ENCODE measurements at places on chromosomes 2 and 18.

DNA sequence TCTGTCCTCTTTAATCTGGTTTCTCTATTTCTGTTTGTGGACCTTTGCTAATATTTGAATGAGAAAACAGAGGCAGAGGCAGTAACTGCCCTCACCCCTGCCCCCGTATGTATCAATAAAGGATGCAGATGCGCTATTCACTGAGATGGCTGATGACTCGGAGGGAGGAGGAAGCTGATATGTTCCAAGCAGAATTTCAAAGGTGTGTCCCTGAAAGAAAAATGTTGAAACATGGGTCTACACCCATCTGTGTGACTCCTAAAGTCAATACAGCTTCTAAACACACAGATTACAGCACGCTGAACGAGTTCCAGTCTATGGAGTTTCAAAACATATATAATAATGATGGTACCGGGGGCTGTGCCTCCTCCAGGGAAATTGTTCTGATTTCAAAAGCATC is 38.8 kb downstream of the EPHA4 start:
- no peak for DNase-seq

- peak; percentile 57 for DNase-seq
These were observed 1.8 kb downstream of the CCDC85A start for GRCh38 chr2:56185582-56186046.

- no peak for DNase-seq
These were observed 13.8 kb downstream of the COL6A3 start for GRCh38 chr2:237400199-237400598.

DNA sequence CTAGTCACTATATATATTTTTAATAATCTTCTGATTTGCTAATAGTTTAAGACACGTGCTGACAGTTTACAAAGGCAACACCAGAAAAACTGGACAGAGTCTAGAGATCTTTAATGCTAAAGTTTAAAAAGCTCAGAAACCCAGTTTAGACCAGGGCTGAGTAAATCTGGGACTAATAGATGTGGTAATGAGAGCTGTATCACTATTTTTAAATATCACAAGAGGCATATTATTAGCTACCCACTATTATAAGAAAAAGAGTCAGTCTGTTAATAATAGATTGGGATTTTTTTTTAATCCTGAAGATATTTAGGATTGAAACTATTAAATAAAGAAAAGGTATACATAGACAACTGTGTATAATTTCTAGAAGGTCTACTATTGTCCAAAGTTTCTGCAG is 299.9 kb downstream of the ZEB2 start:
- no peak for DNase-seq

GRCh38 chr18:68466672-68467071 is 248.2 kb downstream of the TMX3 start:
- no peak for DNase-seq

- peak; percentile 94 for DNase-seq
These were observed 81.5 kb upstream of the STON1 start for GRCh38 chr2:48448274-48449061.

DNA sequence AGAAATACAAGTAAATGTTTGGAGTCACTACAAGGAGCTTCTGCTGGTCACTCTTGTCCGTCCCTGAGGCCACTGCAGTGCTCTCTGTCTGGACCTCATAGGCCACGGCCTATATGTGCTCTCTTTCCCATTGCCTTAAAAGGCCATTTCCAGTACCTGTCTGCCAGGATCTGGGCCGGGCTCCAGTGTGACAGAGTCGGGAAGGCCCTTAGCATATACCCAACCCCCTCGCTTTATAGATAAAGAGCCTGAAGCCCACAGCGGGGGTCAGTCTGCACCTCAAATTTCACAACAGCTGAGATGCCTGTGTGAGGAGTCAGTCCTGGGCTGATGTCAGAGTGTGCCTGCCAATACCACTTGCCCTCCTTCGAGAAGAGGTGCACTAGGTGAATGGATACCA is 39.9 kb downstream of the ADD2 start:
- peak; percentile 8 for DNase-seq

DNA sequence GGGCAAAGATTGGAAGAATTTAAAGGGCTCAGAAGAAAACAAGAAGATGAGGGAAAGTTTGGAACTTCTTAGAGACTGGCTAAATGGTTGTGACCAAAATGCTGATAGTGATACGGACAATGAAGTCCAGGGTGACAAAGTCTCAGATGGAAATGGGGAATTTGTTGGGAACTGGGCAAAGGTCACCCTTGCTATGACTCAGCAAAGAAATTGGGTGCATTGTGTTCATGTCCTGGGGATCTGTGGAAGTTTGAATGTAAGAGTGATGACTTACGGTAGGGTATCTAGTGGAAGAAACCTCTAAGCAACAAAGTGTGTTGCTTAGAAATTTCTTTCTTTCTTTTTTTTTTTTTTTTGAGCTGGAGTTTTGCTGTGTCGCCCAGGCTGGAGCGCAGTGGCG is 6.0 kb upstream of the IL1A start:
- DNase-seq, result no peak

DNA sequence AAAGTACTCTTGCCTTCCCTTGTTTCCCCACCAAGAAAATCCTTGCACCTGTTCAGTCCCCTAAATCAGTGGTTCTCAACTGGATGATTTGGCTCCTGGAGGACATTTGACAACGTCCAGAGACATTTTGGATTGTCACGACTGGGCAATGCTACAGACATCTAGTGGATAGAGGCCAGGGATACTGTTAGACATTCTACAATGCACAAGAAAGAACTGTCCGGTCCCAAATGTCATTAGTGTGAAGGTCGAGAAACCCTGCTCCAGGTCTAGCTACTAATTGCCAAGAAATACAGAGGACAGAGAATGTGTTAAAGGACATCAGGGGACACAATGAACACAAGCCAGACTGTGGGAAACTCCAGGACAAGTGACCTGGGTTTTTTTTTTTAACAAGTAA is 60.0 kb downstream of the LRP2 start:
- DNase-seq, result no peak

- no peak for DNase-seq
These were observed 40.6 kb upstream of the RTTN start for GRCh38 chr18:70246061-70246466.

- DNase-seq, result peak; percentile 43
These were observed 82.3 kb downstream of the VAPA start for GRCh38 chr18:9996094-9996493.

All from AG10803 (cell line).